ENCODE measurements at places on chromosomes 6 and 20.

DNA sequence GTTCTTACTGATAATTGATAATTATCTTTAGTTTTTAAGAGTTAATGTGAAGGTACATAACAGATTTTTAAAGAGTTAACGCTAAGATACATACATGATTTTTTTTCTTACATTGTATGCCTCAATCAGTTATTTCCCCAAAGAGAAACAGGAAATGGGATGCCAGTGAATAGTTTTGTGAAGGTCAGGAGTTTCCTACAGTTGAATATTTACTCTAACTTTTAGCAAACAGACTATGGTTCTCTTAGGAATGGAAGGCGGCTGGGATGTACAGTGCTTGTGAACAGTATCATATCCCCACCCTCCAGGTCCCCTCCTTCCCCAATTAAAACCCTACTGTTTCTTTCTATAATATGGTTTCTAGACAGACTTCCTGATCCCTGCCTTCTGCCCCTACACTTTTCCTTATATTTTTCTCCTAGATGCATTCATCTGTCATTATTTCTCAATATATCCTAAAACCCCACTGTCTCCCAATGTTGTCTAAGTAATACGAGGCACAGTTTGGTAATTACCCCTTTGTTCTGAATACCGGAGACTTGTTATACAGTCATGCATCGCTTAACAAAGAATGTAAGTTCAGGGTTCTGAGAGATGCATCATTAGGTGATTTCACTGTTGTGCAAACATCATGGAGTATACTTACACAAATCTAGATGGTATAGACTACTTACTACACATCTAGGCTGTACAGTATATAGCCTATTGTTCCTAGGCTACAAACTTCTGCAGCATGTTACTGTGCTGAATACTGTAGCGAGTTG lies 29.2 kb downstream of the SLC35A1 start:
- DNase-seq = no peak

GRCh38 chr20:16279320-16279719 lies 293.9 kb downstream of the KIF16B start:
- DNase-seq = no peak

GRCh38 chr6:7785243-7786035 lies 59.5 kb downstream of the BMP6 start:
- DNase-seq = no peak

DNA sequence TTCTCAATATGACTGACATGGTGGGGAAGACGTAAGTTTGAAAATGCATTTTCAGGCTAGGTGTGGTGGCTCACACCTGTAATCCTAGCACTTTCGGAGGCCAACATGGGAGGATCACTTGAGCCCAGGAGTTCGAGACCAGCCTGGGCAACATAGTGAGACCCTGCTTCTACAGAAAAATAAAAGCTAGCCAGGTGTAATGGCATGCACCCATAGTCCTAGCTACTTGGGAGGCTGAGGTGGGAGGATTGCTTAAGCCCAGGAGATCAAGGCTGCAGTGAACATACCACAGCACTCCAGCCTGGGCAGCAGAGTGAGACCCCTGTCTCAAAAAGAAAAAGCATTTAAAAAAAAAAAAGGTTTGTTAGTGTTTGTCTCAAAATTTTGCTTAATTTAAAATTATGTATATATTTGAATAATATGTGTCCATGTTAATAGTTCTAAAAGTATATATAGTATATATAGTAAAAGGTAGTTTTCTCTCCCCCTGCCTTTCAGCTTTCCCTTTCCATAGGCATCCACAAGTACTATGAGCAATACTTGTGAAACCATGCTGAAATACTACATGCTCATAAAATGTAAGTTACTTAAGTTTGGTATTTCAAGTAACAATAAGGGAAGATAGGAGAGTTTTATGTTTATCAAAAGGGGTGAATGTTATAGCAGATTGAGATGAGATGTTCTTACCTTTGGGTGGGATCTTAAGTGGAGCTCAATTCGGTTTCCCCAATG lies 15.1 kb downstream of the PTPRA start:
- DNase-seq = no peak

GRCh38 chr6:112189494-112189893 lies 64.9 kb downstream of the LAMA4 start:
- DNase-seq = peak; percentile 87

- no peak for DNase-seq
Observed at GRCh38 chr6:108676555-108676954, 115.8 kb downstream of the FOXO3 start.

GRCh38 chr6:128069188-128069587 lies 168.3 kb upstream of the THEMIS start:
- DNase-seq = peak; percentile 40

GRCh38 chr6:14673201-14673600 lies 555.6 kb downstream of the CD83 start:
- no peak for DNase-seq

- DNase-seq = no peak
Observed at GRCh38 chr6:142307963-142308748, 6.3 kb downstream of the ADGRG6 start.

GRCh38 chr20:16433293-16433580 lies 140.0 kb downstream of the KIF16B start:
- no peak for DNase-seq

DNA sequence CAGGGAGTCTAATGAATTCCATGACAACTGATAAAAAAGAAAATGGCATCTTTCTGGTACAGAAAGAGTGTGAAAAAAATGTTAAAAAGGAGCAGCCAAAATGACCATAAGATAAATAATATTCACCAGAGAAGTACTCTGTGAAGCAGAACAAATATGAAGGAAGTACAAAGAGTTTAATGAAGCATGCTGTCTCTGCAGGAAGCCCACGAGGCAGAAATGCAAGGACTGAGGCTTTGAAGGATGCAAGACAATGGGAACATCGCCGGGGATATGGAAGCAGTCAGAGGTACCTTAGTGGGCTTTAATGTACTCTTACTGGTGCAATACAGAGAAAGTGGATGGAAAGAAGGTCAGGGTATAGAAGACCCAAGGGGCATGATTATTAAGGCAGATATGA lies 50.7 kb downstream of the NOX3 start:
- DNase-seq = no peak

DNA sequence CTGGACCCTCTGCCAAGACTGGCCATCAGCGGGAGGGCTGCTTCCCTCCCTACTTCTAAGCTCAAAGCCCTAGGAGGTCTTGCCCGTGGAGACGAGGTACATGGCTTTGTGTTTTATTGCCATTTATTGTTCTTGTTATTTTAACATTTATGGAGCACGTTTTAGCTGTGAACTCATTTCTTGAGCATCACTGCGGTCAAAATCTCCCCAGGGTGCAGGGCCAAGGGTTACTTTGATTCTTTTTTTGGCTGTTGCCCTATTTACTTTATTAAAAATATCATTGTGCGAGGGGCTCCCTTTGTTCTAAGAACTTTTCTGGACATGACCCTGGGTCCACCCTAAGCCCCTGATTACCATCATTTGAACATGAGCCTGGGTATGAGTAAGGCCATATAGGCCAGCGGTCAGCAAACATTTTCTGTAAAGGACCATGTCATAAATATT lies 51.6 kb downstream of the EYA2 start:
- no peak for DNase-seq

Measured in fibroblast of skin of left biceps (primary cell).